Activated B cell treated with CpG ODN at 0.5 μM for 24 hours (primary cell): ENCODE measurements at places on chromosomes 6 and 20.

GRCh38 chr20:51498765-51499540 lies 43.6 kb downstream of the NFATC2 start:
- no peak for DNase-seq

GRCh38 chr6:134287859-134288537 lies 29.9 kb downstream of the SGK1 start:
- DNase-seq, result no peak

DNA sequence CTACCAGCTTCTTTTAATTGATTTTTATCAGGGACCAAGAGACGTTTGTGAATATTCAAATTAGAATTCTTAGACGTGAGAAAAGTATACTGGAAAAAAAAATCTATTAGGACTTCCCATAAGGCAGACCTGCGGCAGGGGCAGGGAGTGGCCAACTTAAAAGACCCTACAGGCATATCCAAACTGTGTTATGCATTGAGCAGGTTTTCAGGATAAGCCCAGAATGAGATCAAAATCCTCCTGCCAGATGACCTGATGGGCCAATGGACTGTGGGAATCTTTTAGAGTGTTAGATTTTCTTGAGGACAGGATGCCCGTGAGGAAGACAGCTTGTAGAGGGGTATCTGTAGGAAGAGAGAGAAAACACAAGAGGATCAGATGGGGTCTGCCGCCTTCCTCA lies 391.5 kb downstream of the CD83 start:
- no peak for DNase-seq

- DNase-seq, result no peak
These were observed 33.7 kb downstream of the SLC9A8 start for GRCh38 chr20:49846206-49846807.

GRCh38 chr6:143939364-143939763 lies 68.7 kb downstream of the PLAGL1 start:
- DNase-seq, result no peak
